ENCODE measurements at places on chromosomes 12 and 14.

DNA sequence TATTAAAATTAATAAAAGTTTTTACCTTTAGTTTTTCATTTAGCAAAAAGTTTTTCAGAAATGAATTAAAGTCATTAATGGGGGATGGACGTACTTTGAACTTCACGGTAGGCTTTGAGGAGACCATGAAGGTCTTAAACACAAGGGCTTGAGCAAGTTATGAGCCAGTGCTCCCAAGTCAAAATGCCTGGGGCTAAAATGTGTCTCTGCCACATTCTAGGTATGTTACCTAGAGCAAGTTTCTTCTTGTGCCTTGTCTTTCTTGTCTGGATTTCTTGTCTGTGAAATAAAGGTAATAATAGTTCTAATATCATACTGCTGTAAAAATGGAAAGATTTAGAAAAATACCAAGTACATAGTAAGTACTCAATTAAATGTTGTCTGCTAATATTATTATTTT, 132.7 kb upstream of the USP15 start:
- no peak for DNase-seq

GRCh38 chr14:92471919-92472318, 41.7 kb upstream of the RIN3 start:
- no peak for DNase-seq

DNA sequence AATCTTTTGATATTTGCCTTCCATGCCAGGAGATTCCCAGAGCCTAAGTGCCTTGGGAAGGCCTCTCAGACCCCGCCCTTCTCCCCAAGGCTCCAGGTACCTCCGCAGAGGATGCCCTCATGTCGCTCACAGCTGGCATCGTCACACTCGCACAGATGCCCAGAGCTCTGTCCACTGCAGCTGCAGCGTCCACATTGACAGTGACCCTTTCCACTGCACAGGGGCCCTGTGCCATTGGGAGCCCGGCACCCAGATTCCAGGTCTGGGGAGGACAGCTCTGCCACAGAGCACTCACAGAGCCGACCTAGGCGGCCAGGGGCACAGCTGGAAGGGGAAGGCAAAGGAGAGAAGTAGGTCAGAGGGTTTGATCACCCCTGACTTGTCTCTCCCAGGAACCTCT, 12.3 kb upstream of the CSAD start:
- no peak for DNase-seq

DNA sequence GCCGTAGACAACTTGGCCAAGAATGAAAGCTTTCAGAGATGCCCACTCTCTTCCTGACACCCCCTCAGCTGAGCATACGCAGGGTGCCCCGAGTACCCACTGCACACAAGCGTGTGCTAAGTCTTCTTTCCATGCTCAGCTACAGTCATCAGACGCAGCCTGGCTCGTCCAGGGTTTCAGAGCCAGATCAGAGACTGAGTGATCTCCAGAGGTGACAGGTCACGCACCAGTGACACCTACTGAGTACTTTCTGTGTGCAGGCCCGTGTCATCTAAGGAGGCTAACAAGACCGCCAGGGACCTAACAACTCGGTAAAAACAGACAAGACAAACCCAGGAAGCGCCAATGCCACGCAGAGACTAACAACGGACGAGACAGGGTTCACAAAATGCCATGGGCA, 25.1 kb downstream of the STX2 start:
- DNase-seq, result no peak

- DNase-seq, result no peak
Measured at GRCh38 chr12:6570264-6570887, 2.3 kb upstream of the NOP2 start.

- no peak for DNase-seq
Measured at GRCh38 chr14:75126121-75126544, 715 bp downstream of the NEK9 start.

GRCh38 chr14:94521375-94522114, 12.3 kb upstream of the SERPINA12 start:
- DNase-seq, result peak; percentile 20

- DNase-seq, result no peak
Measured at GRCh38 chr12:10612984-10613348, 443 bp downstream of the MAGOHB start.

DNA sequence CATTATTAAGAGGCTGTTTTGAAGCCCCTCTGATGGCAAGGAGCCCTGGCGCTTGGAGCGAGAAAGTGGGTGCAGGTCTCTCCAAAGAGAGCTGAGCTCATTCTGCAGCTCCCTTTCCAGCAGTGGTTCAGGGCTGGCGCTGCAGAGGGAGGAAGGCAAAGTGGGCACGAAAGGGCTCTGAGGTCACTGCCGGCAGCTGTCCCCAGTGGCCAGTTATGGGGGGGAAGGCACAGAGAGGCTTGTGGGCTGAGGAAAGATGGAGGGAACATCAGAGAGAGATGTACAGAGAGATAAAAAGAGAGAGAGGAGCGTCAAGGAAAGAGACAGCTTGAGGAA, 75.2 kb upstream of the TBX5 start:
- DNase-seq, result no peak

- DNase-seq, result no peak
Measured at GRCh38 chr14:53247596-53248370, 94.7 kb upstream of the DDHD1 start.

DNA sequence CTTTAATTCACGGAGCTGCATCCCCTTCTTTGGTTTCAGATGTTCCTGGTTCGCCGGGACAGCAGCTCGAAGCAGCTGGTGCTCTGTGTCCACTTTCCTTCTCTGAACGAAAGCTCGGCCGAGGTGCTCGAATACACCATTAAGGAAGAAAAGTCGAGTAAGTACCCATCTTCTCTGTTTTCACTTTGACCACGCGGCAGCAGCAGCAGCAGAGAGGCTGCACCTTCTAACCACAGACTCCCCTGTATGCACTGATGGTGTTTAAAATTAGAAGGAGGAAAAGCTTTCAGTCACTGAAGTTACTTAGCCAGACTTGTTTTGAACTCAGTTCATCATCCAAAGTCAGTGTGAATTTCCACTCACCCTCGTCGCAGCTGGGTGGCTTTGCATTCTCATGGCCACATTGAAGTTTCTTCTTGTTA, 63.8 kb downstream of the RIN3 start:
- no peak for DNase-seq

DNA sequence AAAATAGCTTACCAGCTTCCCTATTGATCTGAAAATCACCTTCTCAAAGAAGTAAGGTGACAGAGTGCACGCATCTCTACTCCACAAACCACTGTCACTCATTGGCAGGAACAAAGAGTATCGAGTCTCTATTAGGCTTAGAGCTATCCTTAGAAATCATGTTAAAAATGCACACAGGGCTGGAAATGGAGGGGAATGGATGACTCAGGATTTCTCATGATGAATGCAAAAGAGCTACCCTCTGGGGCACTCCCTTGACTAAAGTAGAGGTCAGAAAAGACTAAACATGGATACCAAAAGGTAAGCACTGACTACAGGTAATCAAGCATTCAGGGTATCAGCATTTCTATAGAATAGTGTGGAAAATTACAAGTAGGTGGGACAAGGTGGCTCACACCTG, 96.1 kb upstream of the ANO4 start:
- no peak for DNase-seq
